CD8-positive, alpha-beta memory T cell (primary cell): ENCODE measurements at places on chromosomes 7 and 10. TPM values are rescaled to one million over a fixed set of nuclear protein-coding genes. Genes with fewer than 3 reads are reported as not detected.

GRCh38 chr10:25815236-25815635 lies 118.8 kb upstream of the MYO3A start:
- H3K4me1 ChIP-seq, result no peaks in the 10 kb centered on the region
- no peaks in the 10 kb centered on the region for H3K36me3 ChIP-seq
- DNase-seq, result no peak
- no peak overlapping the region for H3K4me3 ChIP-seq
- no peak overlapping the region for H3K27ac ChIP-seq
- no peaks in the 10 kb centered on the region for H3K27me3 ChIP-seq

TSPAN12 gene
- not detected for polyA plus RNA-seq

DNA sequence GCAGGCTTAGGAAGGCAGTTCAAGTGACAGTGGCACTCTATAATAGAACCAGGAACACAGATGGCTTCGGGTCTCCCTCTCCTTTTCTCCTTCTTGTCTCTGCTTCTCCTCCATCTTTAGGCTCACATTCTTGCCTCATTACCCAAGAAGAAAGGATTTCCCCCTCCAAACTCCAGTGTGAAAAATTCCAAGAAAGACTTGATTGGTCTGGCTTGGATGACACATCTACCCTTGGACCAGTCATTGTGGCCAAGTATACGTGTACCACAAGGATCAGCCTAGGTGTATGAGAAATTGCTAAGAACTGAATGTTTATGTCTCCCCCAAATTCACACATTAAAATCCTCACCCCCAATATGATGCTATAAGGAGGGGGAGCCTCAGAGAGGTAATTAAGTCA lies 53.9 kb downstream of the PRTFDC1 start:
- no peaks in the 10 kb centered on the region for H3K36me3 ChIP-seq
- H3K27me3 ChIP-seq, result no peaks in the 10 kb centered on the region
- no peak overlapping the region for H3K27ac ChIP-seq
- H3K4me1 ChIP-seq, result peaks cover 52% of the 10 kb centered on the region
- H3K4me3 ChIP-seq, result no peak overlapping the region

LRRTM3 gene
- polyA plus RNA-seq, result not detected

GRCh38 chr10:44234483-44234875 lies 150.4 kb downstream of the CXCL12 start:
- no peaks in the 10 kb centered on the region for H3K36me3 ChIP-seq
- no peaks in the 10 kb centered on the region for H3K4me1 ChIP-seq
- no peak overlapping the region for H3K27ac ChIP-seq
- H3K27me3 ChIP-seq, result no peaks in the 10 kb centered on the region

DNA sequence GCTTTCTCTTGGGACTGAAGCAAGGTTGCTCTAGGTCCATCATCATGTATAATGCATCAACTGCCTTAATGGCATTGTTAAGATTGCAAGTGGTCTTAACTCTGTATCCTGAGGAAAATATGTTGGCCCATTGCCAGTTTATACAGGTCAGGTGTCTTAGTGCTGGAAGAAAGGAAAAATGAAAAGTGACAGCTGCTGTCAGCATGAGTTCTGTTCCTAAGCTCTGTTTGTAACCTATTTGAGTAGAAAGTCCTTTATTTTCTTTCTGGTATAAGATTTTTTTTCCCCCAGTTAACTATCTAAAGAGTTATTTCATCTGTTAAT lies 127.2 kb downstream of the SRI start:
- no peak overlapping the region for H3K4me3 ChIP-seq
- H3K36me3 ChIP-seq, result no peaks in the 10 kb centered on the region
- no peak for DNase-seq
- no peaks in the 10 kb centered on the region for H3K4me1 ChIP-seq
- H3K27ac ChIP-seq, result no peak overlapping the region
- no peaks in the 10 kb centered on the region for H3K27me3 ChIP-seq

DNA sequence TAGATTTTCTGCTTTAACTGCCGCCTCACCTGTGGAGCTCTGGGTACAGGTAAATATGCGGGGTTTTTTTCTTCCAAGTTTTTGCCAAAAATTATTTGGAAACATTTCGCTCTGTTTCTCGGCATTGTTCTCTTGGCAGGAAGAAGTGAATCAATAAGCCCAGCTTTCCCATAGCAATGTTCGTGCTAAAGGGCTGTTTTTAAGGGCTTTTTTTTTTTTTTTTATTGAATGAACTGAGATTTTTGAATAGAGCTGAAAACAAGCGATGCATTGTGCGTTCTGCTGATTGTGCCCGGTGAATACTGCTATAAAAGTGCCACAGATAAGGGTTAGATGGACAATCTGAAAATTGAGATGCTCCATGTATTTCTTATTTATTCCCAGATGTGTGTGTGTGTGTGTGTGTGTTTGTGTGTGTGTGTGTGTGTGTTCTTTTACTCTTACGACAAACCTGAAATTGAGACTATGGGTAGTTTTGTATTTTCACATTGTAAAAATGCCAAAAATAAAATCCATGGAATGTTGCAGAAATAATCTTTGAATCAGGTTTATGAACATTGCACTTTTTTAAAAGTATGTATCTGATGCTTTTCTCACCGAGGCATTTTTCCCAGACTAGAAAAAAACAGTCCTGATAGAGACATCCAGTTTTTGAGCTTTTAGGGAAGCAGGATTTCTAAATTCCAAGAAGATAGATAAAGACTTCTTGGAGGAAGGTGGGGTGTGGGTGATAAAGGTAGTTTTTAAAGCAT lies 30.5 kb downstream of the KIAA1217 start:
- no peaks in the 10 kb centered on the region for H3K36me3 ChIP-seq
- no peak for DNase-seq
- H3K27me3 ChIP-seq, result no peaks in the 10 kb centered on the region
- H3K4me3 ChIP-seq, result no peak overlapping the region
- H3K27ac ChIP-seq, result no peak overlapping the region
- no peaks in the 10 kb centered on the region for H3K4me1 ChIP-seq
